Cardiac septum (tissue), 1 donor: ENCODE measurements at places on chromosomes 2 and 18. TPM values are rescaled to one million over a fixed set of nuclear protein-coding genes. Genes with fewer than 3 reads are reported as not detected.

The ALPI gene
- total RNA-seq: not detected

The MC4R gene
- total RNA-seq: not detected

- DNase-seq: no peak
Observed at GRCh38 chr2:68426848-68427579, 40.1 kb downstream of the FBXO48 start.

DNA sequence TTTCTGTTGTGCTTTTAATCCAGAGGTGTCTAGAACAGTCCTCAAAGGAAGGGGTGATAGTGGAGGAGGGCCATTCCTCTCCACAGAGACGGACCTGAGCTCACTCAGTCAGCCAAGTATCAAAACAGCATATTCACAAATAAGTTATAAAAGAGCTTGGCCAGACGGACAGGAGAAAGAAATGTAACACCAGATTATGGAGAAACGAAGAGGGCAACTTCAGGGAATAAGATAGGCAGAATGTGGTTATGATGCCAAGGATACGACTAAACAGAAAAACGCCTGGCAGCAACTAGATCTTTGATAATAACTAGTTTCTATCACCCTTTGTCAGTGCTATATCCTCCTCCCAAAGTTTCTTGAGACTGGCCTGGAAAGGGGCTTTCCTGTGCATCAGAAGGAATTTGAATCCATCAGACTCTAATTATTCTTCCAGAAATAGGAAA, 42.5 kb downstream of the MAP4K3 start:
- no peak for DNase-seq

DNA sequence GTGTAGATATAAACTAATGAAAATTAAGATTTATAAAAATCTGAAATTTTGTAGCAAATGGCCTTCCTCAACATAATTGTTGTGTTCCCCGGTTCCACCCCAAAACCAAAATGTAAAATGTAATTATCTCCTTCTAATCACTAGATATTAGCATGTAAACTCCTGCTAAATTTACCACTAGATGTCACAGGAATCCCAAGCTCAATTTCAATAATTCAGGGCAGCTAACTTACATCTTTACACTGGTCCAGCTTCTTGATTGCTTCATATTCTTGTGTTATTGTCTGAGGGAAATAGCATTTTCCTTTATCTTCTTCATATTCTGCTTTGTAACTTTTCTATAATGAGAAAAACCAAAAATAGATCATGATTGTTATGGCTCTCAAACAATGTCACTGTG, 42.6 kb downstream of the NEB start:
- DNase-seq: no peak

The CYP27C1 gene
- total RNA-seq: not detected

GRCh38 chr2:120765678-120766469, 30.2 kb downstream of the GLI2 start:
- peak; percentile 87 for DNase-seq

The PRKAG3 gene
- 0.13 TPM for total RNA-seq

DNA sequence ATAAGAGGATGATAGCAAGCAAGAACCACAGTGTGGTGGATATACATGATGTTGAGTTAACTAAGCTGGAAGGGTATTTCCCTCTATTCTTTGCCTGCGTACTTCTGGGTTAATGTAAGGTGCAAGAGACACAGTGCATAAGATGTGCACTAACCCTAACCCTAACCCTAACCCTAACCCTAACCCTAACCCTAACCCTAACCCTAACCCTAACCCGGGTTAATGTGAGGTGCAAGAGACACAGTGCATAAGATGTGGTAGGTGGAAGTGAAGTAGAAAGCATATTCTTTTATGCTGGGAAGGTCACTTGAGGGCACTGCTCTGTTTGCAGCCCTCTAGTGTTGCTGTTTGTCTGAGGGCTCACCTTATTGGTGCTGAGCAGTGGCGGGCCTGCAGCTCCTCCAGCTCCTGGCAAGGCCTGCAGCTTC, 181.5 kb upstream of the ITGA4 start:
- DNase-seq: no peak

GRCh38 chr2:229118927-229119326, 152.2 kb downstream of the PID1 start:
- no peak for DNase-seq

GRCh38 chr2:212580117-212580516, 41.5 kb upstream of the ERBB4 start:
- DNase-seq: no peak

GRCh38 chr2:88069117-88069516, 1.5 kb downstream of the SMYD1 start:
- no peak for DNase-seq

DNA sequence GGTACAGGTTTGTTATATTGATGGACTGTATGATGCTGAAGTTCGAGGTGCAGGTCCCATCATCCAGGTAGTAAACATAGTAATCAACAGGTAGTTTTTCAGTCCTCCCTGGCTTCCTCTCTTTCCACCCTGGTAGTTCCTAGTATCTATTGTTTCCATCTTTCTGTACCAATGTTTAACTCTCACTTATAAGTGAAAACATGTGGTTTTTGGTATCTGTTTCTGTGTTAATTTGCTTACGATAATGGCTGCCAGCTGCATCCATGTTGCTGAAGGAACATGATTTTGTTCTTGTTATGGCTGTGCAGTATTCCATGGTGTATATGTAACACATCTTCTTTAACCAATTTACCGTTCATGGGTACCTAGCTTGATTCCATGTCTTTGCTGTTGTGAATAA, 69.6 kb upstream of the LRRTM1 start:
- DNase-seq: no peak

DNA sequence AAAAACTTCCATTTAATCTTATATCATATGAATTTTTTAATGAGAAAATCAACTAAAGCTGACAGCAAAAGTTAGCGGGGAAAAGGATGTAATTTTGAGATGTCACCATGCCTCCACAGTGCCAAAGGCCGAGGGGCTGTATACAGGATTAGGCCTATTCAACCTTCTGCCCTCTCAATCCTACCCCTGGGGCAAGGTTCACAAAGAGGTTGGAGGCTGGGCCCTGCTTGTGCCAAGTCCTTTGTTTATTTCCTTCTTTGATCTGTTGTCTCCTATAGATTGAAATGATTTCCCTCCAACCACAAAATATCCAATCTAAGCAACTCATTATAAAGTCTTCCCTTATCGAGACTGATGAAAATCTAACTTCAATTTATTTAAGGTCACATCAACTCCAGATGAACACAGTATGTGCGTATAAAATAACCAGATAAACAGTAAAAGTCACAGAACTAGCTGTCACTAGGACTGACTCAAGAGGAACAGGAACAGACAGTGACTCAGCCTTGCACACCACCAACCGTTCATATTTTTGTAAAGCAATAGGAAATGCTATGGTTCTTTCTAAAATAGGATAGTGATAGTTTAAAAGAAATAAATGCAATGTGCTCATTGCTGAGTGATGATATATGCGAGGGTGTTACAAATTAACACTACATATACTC, 95.8 kb downstream of the SLC25A12 start:
- DNase-seq: no peak

DNA sequence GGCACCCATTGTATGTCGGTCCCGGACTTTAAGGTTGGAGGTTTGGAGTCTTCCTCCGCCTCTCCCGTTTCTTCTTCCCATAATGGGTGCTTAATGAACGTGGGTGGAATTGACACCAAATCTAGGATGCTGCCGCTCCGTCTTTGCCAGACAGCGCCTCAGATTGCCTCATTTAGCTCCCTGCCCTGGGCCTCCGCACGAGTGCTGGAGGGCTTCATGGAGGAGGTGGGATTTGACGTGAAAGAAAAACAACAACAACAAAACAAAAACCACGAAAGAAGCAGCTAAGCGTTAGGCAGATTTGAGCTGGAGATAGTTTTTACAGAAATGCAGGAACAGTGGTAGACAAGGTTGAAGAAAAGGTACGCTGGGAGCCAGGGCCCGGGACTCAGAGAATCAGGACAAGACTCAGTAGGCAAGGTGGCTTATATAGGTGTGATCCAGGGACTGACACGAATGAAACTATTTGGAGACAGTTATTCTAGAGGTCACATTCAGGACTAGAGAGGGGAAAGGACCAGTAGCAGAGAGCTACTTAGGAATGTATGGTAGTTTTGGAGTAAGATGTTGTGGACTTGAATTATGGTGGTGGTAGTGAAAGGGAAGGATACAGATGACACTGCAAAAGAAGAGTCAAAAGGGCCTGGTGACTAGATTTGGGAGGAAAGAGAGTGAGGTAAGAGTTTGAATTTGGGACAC, 605 bp downstream of the ZNF2 start:
- DNase-seq: no peak

- DNase-seq: no peak
Observed at GRCh38 chr2:84029903-84030575, 429.0 kb downstream of the SUCLG1 start.

The SPC25 gene
- total RNA-seq: 0.24 TPM

GRCh38 chr2:3712831-3713503, 9.6 kb downstream of the DCDC2C start:
- no peak for DNase-seq

The PROM2 gene
- 0.83 TPM for total RNA-seq

The PTGR3 gene
- total RNA-seq: 33.7 TPM

- peak; percentile 27 for DNase-seq
Observed at GRCh38 chr2:43088143-43089073, 138.0 kb downstream of the ZFP36L2 start.

The LOXHD1 gene
- total RNA-seq: 0.48 TPM

DNA sequence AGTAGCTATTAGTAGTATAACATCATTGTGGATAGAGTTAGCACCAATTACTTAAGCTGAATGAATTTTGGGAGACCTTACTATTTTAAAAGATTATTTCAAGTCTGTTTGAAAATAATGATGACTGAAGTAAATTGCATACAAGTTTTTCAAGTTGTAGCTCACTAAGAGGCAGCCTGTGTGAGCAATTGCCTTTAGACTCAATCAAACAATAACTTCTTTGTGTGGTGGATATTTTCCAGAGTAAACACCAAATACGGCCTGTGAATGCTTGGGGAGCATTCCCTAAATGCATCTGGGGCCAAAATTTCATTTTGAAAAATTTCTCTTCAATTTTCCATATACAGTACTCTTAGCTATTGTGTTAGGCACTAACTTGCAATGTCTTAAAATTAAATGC, 7.9 kb downstream of the SERPINB12 start:
- no peak for DNase-seq

DNA sequence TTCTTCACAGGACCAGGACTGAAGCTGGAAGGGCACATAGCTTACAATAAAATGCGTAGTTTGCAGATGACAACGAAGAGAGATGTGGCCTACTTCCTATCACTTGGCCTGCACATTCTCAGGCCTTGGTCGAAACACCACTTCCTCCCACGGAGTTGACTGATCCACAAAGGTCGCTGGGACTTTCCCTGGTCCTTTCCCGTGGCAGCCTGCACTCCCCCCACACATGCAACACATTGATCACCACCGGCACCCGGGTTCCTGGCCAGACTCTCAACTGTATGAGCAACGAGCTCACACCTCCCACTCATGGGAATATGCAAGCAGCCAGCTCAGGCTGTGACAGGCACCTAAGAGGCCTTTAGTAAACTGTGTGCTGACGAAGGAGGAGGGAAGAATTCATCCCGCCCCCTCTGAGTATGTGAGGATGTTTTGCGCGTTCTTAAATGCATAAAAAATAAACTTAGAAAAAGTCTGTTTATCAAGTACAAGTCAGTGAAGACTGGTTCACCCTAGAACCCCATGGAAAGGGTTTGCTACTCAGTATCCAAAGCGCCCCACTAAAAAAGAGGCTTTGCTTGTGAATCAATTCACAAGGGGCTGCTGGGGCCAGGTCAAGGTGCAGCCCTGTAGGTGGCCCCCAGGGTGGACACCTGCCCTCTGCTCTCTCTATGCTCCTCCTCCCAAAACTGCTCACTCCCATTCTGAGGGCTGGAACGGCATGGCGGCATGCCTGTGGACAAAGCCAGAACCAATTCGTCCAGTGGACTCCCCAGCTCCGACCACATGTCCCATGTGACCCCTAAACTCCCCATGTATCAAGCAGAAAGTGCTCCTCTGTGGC, 154.3 kb downstream of the EIPR1 start:
- DNase-seq: no peak

DNA sequence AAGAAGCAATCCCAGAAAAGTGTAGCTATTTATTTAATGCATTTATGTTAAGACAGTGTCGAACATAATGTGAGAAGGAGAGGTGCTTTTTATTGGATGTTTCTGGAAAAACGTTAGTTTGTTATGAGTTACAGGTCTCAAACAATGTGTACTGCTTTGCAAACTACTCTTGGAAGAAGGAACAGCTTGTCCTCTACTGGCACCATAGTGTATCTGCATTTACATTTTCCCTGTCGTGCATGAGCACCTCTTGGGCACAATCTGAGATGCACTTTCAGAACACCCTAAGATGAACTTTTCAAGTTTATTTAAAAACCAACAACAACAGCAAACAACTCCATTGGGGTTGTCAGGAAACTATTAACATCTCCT, 22.8 kb downstream of the CCNYL1 start:
- DNase-seq: no peak

- no peak for DNase-seq
Observed at GRCh38 chr2:82913566-82913965, 1545.5 kb downstream of the SUCLG1 start.

DNA sequence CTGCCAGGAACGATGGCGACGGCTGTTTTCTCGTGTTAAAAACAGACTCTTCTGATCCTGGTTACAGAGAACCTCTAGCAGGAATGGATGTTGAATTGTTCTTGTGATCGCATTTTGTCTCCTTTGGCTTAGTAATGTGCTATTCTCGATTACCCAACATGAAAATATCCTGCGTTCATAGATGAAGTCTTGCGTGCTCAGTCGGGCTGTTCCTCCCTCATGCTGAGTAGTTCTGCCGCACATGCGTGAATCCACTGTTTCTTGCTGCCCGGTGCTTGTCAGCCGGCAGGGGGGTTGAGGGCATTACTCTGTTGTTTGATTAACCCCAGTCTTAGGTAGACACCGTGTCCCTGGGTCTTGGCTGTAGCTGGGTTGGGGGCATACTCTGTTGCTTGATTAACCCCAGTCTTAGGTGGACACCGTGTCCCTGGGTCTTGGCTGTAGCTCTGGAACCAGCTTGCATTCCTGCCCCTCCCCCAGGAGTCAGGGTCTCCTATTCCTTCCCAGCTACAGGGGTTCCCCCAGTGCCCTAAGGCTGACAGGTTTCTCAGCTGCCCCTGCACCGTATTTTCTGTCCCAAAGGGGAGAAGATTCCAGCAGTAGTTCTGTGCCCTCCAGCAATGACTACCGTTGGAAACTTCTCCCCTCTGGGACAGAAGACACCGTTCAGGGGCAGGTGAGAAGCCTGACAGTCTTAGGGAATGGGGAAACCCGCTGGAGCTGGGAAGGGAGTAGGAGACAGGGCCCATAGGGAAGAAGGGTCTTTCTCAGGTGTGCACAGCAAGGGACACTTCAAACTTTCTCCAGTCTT, 22.1 kb upstream of the ASB1 start:
- no peak for DNase-seq
